Adipocyte (in vitro differentiated cells): ENCODE measurements at places on chromosomes 6 and 20.
A peak's percentile ranks its signal among the peaks of the same experiment; 100 is the strongest.

DNA sequence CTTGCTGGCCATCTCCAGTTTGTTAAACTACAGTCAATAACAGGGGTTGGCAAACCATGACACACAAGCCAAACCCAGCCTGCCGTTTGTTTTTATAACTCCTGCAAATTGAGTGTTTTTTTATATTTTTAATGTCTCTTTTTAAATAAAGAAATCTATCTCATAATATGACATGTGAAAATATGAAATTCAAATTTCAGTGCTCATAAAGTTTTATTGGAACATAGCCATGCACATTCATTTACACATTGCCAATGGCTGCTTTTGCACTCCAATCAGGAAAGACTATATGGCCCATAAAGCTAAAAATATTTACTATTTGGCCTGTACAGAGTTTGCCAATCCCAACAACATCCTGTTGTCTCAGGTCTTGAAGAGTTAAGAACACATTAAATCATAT is 129.0 kb upstream of the SRSF6 start:
- no peak for DNase-seq

GRCh38 chr20:46399401-46399800 is 7.0 kb downstream of the ELMO2 start:
- no peak for DNase-seq

DNA sequence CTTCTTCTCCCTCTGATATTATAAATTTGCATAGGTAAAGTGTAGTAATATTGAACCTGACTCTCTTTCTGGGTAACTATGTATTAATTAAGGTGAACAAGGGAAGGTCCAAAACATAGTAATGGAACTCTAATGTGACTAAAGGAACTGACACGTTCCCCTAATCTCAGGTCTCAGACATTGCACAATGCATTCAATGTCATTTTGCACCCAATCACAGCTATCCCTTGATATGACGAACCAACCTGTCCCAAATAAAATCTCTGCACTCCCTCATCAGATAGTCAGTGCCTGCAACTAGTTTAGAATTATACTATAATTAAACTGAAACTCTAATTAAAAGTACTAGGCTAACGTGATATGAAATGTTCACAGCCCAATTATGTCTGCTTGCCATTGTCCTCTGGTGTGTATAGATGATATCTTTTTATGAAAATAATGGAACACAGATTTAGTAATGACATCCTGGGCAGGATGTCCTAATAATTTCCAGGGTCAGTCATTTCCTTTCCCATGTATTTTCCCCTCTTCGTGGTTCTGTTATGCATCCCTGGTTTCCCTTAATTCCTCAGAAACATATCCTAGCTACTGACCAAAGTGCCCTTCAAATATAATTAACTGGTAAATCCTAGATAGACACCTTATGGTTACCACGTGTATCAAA is 36.8 kb downstream of the PTPRK start:
- no peak for DNase-seq

DNA sequence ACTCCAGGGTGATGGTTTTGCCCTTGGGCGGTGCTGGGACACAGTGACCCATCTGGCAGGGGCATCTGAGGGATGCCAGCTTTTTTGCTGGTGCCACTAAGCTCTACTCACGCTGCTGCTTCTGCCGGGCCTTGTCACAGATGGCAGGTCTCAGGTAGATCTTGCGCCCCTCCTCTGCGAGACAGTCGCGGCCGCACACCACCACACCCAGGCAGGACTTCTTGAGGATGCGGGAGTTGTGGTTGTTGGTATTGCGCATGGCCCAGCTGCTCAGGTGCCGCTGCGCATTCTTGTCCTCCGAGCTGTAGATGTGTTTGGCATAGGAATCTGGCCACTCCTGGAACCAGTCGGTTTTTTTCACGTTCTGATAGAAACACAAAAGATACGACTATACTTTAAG is 14.7 kb downstream of the GCM1 start:
- DNase-seq: no peak

- no peak for DNase-seq
Measured at GRCh38 chr20:32052090-32052777, at the start of gene HCK. TSS of gene HCK (plus strand) at chr20:32052242.

DNA sequence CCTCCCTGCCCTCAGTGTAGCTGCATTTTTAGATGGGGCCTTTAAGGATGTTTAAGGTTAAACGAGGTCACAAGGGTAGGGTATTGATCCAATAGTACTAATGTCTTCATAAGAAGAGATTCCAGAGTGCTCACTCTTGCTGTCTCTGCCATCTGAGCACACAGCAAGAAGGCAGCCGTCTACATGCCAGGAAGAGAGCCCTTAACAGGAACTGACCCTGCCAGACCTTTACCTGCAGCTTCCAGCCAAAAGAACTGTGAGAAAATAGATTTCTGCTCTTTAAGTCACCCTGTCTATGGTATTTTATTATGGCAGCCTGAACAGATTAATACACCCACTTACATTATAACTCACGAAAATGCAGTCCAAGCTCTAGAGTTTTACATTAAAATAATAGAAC is 685.3 kb upstream of the MARCKS start:
- no peak for DNase-seq

- peak; percentile 9 for DNase-seq
Measured at GRCh38 chr20:54980103-54980960, 504.9 kb downstream of the DOK5 start.

DNA sequence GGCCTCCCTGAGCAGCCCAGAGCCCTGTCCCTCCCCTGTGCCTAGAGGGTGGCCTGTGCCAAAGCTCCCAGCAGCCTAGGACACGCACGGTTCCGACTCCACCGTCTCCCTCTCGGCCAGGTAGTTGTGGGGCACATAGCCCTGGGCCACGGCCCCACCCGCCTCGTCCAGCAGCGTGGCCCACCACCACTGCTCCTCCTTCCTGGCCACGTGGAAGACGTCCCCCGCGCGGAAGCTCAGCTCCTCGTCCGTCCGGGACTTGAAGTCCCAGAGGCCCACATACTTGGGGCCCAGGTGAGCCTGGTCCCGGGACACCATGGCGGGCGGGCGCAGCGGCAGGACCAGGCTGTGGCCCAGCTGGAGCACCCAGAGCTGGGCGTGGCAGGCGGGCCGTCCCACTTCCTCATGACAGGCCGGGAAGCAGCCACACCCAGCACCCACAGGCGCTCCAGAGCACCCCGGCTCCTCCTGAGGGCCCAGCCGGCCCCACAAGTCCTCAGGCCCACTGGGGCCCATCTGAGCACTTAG is at the start of gene PTK6:
Gene PTK6, minus strand, starts transcription at position 380 of the 528 bp plus-strand sequence. Its CDS starts 62 bp downstream, at position 318.
- no peak for DNase-seq

GRCh38 chr6:101263596-101263995 is 129.9 kb upstream of the GRIK2 start:
- DNase-seq: peak; percentile 33

GRCh38 chr6:134472661-134473060 is 154.7 kb upstream of the SGK1 start:
- DNase-seq: peak; percentile 17

GRCh38 chr20:1500496-1500895 is 9.3 kb upstream of the SIRPB2 start:
- DNase-seq: no peak

DNA sequence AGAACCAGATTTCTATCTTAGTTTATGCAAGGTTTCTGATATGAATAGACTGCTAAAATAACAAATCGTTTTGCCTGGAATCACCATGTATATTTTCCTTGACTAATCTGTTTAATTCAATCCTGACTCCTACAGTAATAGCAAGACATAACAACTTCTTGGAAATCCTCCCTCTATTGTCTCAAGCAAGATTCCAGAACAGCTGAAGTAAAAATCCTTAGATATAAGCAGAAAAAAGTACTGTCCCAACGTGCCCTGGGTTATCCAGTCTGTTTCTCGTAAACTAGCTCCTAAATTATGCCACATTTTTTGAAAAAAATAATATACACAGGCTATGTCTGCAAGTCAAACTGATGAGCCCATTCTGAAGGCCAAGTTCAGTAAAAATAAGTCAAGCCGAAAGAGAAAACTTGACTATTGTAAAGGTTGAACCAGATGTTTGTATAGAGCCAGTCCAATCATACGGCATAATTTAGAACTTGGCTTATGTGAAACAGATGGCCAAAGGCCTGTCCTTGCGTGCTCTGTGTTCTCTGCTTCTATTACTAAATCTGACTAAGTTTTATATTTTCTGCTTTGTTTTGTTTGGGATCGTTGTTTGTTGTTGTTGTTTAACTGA is 341.6 kb upstream of the NRSN1 start:
- DNase-seq: peak; percentile 80

- peak; percentile 74 for DNase-seq
Measured at GRCh38 chr6:43771210-43771857, 1.3 kb downstream of the VEGFA start.

- no peak for DNase-seq
Measured at GRCh38 chr6:16216501-16217155, 21.8 kb upstream of the GMPR start.

DNA sequence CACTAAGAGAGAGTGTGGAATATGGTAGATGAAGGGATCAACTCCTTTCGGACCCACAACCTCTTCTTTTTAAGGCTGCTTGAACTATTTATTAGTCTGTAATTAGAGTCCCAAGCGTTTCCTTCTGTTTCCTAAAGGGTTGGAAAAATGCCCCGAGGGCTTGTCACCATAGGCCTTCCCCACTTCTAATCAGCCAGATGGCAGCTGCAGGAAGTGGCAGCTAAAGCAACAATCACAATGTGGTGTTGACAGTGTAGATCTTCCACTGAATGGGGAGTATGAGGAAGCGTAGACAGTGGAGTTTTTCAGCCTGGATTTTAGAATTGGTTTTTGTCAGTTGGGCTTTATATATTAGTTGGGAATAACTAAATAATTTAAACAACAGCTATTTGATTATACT is 40.6 kb downstream of the SLC35D3 start:
- DNase-seq: no peak

DNA sequence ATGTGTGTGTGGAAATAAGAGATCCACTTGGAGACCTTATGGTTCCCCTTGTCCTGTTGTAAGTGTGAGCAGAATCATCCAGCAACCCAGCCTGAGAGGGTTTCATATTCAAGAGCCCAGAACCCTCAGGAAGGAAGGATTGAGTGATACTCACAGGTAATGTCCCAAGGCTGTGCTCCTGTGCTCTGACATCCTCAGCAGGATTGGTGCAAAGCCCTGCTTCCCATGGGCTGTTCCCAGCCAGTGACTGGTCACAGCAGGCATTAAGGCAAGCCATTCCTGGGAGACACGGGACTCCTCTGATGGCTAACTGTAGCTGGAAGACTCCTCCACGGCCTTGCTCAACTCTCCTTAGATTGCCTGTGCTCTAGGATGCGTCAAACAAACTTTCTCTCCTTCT is 33.8 kb upstream of the HLA-G start:
- DNase-seq: no peak

GRCh38 chr6:149815788-149816187 is 48.4 kb downstream of the LRP11 start:
- DNase-seq: no peak

DNA sequence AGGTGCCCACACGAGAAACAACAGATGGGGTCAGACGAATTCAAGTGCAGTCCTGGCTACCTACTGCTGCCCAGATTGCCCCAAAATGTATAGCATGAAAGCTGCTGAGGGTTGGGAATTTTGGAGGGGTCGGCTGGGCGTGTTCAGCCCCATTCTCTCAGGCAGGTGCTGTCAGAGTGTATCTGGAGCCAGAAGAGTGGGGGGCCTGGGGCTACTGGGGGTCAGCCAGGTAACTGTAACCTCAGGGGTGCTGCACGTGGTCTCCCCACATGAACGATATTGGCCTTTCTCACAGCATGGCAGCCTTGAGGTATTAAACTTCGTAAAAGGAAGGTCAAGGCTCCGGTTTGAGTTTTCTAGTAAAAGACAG is 14.6 kb downstream of the SYNDIG1 start:
- no peak for DNase-seq
